Mammary epithelial cell (primary cell): ENCODE measurements at places on chromosomes 13 and 19. TPM values are rescaled to one million over a fixed set of nuclear protein-coding genes. Genes with fewer than 3 reads are reported as not detected.

DNA sequence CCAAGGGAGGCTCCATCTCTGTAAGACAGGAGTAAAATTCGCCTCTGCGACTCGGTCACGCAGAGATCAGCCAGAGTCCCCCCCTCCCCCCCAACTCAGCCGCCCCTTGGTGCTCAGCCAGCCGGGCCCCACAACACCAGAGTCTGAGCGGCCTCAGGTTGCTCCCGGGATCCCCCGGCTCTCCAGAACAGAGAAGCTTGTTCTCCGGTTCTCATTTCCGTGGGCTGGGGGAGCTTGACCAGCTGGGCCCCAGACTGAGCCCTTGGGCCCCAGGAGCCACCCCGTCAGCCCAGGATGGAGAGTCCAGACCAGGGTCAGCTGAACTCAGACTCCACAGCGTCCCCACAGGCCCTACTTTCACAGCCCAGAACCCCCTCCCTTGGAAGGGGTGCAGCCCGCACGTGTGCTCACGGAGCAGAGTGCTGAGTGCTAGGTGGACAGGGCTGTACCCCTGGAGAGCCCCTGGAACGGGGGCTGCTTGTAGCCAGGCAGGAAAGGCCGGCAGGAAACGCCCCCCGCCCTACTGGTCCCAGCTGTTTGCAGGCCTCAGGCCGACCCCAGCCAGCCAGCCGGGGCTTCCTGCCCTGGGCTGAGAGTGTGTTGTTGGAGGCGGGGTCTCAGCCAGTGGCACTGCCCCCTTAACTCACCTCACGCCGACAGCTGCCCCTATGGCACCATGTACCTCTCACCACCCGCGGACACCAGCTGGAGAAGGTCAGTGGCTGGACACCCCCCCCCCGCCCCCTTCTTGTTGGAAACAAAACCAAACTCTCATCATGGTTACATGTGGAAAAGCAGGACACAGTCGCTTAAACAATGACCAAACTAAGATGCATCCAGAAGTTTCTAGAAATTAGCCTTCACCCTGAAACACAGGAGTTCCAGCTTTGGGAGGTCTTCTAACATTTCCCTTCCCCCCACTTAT lies 44.4 kb downstream of the COMP start:
- DNase-seq = no peak

GRCh38 chr13:110124201-110124940 lies 182.6 kb downstream of the COL4A1 start:
- DNase-seq = no peak

GRCh38 chr13:94854688-94855087 lies 142.3 kb upstream of the SOX21 start:
- no peak for DNase-seq

The ATXN8OS gene
- total RNA-seq = not detected

The MIDN gene
- 17.5 TPM for total RNA-seq

The OR10H1 gene
- total RNA-seq = not detected

DNA sequence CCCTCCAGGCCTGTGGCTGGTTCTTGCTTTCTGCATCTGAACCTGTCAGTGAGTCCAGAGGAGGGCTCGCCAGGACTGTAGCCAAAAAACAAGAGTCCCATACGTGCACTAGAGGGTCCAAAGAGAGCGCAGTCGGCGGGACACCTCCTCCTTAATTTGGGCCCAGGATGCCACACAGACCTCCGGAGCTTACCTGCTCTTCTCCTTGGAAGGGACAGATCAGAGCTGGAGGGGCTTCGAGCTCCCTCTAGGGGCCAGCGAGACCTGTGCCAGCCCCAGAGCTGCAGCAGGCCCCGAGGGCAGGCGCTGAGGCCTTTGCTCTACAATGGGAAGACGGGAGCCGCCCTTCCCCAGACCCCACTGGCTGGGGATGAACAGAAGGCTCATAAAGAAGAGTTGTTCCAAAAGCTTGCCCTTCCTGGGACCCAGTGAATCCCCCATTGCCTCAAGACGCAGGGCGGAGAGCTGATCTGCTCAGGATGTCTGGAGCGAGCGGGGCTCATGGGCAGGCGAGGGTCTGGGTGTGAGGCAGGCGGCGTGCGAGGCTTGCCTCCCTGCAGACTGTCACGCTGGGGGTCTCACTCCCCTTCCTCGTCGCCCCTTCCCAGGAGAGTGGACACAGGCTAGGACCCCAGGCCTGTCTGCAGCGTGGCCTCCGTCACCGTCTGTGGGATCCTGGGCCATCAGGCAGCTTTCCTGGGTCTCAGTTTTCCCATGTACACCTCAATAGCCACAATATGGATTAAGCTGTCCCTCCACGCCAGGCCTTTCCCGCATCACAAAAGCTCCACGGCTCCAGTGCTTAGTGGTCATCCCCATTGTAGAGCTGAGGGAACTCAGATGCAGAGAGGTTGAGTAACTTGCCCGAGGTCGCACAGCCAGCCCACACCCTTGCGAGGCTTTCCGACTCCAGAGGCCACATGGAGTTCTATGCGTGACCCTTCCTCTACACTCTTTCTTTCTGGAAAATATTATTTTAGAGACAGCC lies 46.9 kb upstream of the VSTM2B start:
- no peak for DNase-seq

The DACH1 gene
- under 0.01 TPM for total RNA-seq

The ZNF844 gene
- 4.2 TPM for total RNA-seq

DNA sequence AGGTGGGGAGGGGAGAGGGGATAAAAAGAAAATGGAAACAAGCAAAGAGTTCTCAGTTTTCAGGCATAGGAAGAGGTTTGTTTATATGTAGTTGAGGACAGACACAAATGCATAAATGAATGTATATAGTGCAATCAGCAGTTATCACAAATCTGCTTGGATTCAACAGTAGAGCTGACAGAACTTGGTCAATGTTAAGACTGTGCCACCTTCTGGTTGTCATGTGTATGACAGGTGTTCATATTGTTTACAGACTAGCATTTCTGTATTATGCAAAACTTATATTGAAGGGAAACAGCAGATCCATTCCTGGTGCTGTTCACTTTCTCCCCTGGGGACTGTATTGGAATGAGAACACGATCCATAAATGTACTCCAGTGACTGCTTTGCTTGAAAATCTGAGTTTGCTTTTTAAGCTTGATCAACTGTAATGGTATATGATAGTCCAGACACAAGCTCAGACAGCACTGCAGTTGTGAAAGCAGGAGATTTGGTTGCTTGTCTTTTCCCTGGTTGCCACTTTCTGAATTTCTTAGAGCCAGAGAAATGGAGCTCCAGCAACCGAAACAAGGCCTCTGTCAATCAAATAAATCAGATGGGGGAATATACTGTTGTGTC lies 319.5 kb upstream of the OBI1 start:
- DNase-seq = peak; percentile 37

DNA sequence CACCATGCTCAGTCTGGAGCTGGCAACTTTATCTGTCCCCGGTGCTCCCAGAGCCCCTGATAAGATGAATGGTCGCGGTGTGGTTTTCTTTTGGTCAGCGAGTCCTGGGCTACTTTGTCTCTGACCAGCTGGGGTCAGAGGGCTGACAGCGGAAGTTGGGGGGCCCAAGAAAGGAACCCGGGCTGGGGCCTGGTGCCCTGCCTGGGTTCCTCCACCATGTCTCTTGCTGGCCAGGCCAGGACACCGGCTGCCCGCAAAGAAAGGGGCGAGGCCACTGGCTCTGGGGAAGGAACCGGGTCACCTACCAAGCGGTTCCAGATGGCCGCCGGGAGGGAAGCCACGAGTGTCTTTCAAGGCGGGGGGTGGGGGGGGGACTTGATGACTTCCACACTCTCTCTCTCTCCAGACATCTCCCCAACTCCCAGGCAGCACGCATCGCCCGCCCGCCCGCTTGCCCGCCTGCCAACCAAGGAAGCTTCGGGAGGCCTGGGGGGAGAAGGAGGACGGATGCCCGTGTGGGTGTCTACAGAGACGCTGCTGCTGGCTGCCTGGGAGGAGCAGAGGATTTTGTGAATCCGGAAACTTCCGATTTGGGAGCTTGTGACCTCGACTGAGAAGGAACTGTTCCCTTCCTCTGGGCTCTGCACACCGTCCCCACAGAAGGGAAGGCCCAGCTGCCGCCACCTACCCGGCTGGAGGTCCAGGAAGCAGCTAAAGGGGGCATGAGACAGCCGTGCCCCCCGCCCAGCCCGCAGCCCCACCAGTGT lies 1.1 kb downstream of the PIP5K1C start:
- peak; percentile 50 for DNase-seq

GRCh38 chr19:18225702-18226468 lies at the start of gene PDE4C:
Gene PDE4C, minus strand, starts transcription at chr19:18226438. Its CDS starts 23 bp downstream, at chr19:18226415.
- DNase-seq = no peak
